ENCODE measurements at places on chromosomes 1 and 21.
A peak's percentile ranks its signal among the peaks of the same experiment; 100 is the strongest.

DNA sequence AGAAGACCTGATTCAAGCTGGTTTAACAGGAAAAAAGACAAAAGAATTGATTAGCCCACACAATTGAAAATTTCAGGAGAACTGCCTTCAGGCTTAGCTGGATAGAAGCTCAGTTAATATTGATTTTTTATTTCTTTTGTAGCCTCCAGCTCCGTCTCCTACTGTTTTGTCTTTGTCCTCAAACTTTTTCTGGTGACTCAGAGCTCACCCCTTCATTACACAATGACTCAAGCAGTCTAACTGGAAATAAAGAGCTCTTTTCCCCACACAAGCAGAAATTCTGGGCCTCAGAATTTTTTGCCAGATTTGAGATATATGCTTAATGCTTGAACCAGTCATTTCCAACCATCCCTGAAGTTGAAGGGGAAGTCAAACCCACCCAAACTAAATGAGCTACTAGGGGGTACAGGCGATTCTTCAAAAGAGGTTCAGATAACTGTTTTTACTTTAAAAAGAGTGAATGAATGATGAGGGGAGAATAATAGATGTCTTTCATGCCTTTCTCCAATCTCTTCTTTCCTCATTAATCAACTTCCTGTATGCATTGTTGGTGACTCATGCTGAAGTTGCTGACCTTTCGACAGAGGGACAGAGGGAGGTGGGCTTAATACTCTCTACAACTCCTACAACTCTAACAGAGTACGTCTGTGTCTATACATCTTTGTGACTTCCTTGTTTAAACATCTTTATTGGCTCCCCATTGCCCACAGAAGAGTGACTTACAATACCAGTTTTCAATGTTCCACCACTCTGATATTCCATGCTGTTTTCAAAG lies 6.2 kb upstream of the ACP6 start:
- no peak for DNase-seq

DNA sequence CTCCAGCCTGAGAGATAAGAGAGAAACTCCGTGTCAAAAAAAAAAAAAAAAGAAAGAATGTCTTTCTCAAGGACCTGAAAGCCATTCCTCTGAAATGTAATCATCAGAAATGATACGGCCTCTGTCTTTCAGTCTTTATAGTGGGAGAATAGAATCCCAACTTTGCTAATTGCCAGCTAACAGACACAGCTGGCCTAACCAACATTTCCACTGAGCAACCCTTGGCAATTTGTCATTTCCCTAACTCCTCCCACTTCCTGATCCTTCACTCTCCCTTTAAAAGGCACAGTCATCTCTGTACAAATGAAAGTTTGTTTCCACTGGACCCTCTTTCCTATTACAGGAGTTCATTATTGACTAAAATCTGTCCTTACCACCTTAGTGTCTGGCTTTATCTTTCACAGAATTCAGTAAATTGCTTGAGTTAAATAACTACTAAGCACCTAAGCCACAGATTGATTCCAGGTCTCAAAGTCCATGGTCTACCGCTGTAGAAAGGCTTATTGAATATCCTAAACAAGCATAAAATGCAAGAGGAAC lies 4.3 kb upstream of the CBR1 start:
- DNase-seq: peak; percentile 54

DNA sequence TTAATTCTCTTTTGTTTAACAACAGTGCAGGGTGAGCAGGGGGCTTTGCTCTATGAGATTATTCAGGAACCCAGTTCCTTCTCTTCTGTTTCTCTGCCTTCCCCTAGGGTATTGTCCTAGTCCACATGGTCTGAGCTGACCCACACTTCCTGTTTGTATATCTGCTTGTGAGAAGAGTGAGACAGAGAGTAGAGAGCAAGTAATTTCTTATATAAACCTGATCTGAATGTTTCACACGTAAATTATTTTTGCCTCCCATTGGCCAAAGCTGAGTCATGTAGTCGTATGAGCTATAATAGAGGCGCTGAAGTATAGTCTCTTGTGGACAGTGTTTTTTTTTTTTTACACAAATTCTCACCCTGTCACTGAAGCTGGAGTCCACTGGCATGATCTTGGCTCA lies 134.2 kb upstream of the SERTAD4 start:
- no peak for DNase-seq

GRCh38 chr1:42944246-42944928 lies 14.3 kb downstream of the SLC2A1 start:
- DNase-seq: peak; percentile 84

GRCh38 chr1:29688471-29689365 lies 452.4 kb downstream of the PTPRU start:
- no peak for DNase-seq

DNA sequence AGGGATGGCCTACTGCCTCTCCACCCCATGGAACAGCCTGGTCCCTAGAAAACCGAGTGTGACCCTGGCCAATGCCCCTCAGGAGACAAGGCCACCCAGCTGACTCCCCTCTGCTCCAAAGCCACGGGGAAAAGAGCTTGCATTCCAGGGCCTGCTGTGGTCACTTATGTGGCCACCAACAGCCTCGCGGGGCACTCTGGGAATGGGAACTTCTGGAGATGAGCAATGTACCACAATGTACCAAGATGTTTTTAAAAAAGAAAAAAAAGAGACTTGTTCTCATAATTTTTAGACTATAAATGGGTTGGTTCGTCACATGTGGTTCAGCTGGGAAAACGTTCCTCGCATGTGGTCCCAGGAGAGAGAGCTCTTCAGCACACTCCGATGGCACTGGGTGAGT lies 62.8 kb downstream of the SLC66A1 start:
- no peak for DNase-seq

- no peak for DNase-seq
These were observed 17.1 kb downstream of the TEX35 start for GRCh38 chr1:178530037-178530402.
